ENCODE measurements at places on chromosomes 11 and 22.

GRCh38 chr22:38505541-38506117 is 482 bp downstream of the DDX17 start:
- peak; percentile 65 for DNase-seq

- DNase-seq: no peak
These were observed 114.2 kb upstream of the IGLL5 start for GRCh38 chr22:22773427-22773826.

GRCh38 chr11:86795511-86795910 is 4.8 kb upstream of the PRSS23 start:
- DNase-seq: no peak

DNA sequence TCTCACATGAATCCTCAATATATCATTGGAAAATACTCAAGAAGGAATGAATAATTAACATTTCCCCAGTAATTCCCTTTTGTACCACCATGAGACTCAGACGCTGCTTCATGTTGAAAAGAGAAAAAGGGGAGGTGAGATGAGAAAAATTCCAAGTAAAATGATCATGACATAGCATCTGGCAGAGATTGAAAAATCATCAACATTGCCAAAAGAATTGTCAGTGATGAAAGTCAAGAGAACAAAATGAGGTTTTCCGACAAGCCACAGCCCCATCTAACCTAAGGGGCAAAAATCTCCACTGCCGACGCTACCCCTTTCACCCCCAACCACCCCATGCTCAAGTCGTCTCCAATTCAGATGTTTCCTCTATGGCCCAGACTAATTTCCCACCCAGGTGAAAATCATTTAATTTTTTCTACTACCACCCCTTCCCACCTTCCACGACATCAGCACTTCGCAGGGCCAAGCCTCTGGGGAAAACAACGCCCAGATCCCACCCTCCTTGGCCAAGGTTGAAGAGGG is 1.2 kb downstream of the RAB6A start:
- peak; percentile 40 for DNase-seq

DNA sequence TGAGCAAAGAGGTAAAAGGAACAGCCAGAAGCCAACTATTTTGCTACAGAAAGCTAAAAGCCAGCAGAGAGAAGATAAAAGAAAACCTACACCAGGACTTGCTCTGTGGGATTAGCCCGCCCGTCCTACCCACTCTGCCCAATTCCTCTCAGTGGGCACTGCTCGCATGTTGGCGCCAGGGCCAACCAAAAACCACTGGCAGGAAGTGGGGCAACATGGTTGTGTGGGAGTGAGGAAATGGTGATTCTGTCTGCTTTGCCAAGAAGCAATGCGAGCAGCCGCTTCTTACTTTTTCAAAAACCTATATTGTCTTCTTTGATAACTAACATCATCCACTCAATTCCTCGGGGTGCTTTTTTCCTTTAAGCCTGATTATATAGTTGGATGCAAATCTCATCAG is 14.2 kb upstream of the APOA1 start:
- DNase-seq: no peak

- no peak for DNase-seq
These were observed 29.0 kb upstream of the CLDN5 start for GRCh38 chr22:19553201-19553600.

DNA sequence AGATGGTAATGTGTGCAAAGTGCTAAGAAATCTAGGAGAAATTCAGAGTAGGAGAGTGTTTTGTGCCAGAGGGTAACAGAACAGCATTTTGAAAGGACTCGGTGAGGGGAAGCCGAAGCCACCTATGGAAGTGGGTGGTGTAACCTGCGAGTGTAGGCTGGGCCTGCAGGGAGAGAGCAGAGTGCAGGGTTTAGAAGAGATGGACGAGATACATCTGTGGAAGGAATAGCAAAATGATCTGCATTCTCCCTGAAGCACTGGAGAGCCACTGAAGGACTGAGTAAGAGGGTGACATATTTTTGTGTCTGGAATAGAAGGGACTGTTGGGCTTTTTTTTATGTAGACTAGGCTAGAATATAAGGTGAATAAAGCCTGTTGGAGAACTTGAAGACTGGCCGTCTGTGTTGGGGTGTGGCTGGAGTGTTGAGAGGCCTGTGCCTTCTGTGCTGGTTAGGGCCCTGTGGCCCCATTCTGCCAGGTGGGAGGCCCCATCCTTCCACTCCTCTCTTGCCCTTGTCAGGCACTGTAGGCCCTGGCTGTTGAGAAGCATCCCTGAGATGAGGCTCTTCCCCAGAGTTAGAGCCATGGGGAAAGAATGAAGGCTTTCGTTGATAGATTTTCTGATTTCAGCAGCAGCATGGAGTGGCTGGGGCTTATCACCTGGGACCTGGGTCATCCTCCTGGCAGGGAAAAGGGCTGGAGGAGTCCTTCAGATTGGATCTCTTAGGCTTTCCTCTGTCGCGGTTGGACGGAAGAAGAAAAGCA is 102.2 kb downstream of the ZBTB16 start:
- DNase-seq: no peak

DNA sequence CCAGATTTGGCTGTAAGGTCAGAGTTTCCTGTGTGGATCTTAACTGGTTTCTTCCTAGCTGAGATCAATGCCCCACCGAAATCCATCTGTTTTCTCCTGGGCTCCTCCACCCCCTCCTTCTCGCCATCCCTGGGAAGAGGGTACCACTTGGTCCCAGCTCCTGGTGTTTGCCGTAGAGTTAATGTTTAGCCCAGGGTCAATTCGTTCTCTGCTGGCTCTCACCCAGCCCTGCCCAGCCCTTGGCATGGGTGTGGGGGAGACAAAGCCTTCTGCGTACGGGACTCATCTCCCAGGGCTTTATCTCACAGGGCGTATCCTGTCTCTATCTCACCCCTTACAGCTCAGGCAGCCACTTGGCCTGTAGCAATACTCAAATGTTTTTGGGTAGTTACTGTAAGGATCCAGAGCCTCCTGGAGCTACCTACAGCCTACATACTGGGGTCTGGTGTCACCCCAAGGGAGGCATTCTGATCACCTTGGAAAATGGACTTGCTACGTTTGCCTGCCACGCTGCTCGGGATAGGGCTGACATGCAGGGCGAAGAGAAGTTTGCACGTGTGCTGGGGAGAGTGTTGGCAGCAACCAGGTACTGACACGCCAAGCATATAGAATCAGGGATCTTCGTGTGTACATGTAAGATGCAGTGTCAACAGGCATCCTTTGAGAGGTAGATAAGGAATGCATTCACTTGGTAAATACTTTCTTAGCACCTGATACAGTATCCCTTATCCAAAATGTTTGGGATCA is 66.1 kb downstream of the SCN3B start:
- no peak for DNase-seq

GRCh38 chr11:36196411-36196998 is 92.7 kb downstream of the COMMD9 start:
- peak; percentile 55 for DNase-seq

DNA sequence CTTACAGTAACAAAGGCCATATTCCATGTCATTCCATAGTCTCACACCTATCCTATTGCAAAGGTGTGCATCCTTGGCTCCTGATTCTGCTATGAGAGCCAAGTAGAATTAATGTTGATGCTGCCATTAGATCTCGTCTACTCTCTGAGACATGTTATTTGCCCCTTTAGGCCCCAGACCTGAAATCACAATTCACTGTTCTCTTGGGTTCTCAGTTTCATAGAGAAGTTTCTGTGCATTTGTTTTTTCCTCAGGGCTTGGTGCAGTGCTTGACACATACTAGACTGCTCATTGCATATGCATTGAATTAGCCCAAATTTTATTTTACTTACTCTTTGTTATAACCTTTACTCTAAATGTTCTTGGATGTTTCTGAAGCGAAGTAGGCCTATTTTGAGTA is 265.7 kb downstream of the JRKL start:
- no peak for DNase-seq

DNA sequence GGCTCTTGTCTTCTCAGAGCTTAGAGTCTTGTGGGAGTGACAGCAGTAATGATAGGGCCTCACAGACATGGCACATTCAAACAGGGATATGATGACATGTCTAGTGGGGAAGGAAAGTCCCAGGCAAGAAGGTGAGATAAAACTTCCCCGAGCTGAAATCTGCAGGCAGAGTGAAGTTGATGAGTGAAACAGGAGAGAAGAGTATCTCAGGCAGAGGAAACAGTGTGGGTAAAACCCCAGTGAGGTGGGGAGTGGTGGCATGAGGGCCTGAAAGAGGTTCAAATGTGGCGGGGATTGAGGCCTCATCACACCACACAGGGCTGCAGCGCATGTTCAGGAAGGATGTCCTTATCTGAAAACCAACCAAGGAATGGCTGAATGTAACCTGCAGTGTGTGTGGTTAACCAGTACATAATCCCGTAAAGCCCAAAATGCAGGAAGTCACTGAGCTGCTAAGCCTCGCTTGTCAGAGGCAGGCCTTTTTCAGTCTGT is 153.8 kb upstream of the E2F8 start:
- no peak for DNase-seq

GRCh38 chr11:134521452-134522289 is 109.6 kb upstream of the B3GAT1 start:
- DNase-seq: no peak
